ENCODE measurements at places on chromosomes 7 and 10.

GRCh38 chr7:13628239-13629001, 361.0 kb downstream of the ETV1 start:
- no peak for DNase-seq

- no peak for DNase-seq
Measured at GRCh38 chr10:44971434-44971833, 7.2 kb downstream of the DEPP1 start.

DNA sequence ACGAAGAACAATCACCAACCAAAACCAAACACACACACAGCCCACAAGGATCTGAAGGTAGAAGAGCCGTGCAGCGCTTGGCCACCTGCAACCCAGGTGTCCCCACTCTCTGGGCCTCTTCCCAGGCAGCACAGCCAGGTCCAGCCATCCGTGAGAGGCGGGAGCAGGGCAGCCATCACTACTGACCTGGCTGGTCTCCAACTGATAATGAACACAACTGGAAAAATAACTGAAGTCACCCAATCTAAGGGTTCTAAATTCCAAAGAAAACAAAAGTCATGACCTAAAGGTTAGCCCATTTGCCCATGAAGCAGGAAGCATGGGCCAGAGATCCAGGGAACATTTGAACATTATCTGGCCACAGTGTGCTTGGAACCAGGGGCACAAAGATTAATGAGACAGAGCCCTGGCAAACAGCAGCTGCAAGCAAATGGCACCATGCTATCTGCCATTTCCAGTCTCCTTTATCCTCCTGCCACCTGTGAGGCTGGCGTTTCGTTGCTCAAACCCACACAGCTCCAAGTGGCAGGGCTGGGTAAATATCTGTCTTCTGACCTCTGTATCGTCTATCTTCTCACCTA, 207.9 kb downstream of the TNS3 start:
- DNase-seq, result no peak

- DNase-seq, result no peak
Measured at GRCh38 chr10:9792181-9792580, 1225.5 kb upstream of the CELF2 start.

DNA sequence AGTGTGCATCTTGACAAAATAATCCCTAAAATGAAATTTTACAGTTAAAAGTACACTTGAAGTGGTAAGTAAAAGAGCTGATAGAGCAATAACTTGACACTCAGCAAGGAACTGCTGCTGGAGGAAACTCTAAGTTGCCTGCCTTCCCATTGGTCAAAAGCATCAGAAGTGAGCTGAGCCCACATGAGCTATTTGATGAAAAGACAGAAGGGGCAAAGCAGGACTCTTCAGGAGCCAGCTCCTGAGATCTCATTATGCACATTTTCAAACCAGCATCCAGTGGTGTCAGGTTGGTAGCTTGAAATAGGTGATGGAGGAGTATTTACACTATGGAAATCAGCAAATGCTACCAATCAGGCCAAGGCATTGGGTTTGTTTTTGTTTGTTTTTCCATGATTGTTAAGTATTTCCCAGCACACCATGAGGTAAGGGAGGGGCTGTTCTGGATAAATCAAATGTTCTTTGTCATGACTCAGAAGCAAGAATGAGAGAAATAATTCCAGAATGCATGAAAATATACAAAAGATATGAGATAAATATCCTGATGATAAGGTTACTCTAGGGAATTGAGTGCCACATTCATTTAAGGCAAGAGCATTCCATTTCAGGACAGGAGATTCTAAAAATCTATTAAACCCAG, 316.6 kb downstream of the SNX13 start:
- no peak for DNase-seq

DNA sequence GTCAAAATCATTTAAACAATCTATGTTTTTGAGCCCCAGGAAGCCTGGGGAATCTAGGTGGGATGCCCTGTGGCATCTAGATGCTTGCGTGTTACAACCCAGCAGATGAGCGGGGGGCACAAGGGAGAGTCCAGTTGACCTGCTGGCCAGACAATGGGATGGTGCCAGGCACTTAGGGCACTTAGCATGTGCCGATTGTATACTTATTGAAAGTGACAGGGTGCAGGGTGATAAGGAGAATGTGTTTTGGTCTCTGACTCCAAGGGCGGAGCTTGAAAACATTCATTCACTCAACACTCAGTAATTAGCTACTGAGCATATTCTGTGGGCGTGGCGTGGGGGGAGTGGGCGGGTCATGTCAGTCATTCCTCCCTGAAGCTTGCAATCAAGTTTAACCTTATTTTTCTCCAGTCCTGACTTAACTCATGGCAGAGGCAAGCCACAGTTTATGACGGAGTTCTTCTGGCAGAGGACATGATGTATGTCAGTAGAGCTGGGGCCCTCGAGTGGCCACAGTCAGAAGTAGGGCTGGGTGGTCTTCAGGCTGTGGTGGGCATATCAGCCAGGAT, 115.1 kb downstream of the PRKCQ start:
- DNase-seq, result no peak

GRCh38 chr10:113751181-113751732, at the start of gene PLEKHS1:
Gene PLEKHS1, plus strand, starts transcription at chr10:113751682. Its CDS starts 3,596 bp downstream, at chr10:113755278.
- DNase-seq, result no peak

GRCh38 chr7:81743665-81744064, 26.2 kb downstream of the HGF start:
- DNase-seq, result no peak

Data from DMS79 (cell line).